ENCODE measurements at places on chromosomes 12 and 14. TPM values are rescaled to one million over a fixed set of nuclear protein-coding genes. Genes with fewer than 3 reads are reported as not detected.

The PTPRR gene
- total RNA-seq = not detected

The MFAP5 gene
- 24.0 TPM for total RNA-seq

The DTX1 gene
- total RNA-seq = not detected

The FAR2 gene
- total RNA-seq = 4.5 TPM

The PROX2 gene
- total RNA-seq = not detected

The INSM2 gene
- total RNA-seq = not detected

The KIF5A gene
- 0.08 TPM for total RNA-seq

The GPRC5A gene
- 1.2 TPM for total RNA-seq

The CMKLR1 gene
- not detected for total RNA-seq

The FOXG1 gene
- not detected for total RNA-seq

The FAM222A gene
- 0.72 TPM for total RNA-seq

The OR10G3 gene
- total RNA-seq = not detected

The CRACR2A gene
- total RNA-seq = 0.08 TPM

The CISTR gene
- total RNA-seq = not detected

The OR4N5 gene
- total RNA-seq = not detected

The ADAM20 gene
- total RNA-seq = 0.04 TPM

The POLE gene
- 19.7 TPM for total RNA-seq

The AREL1 gene
- total RNA-seq = 31.5 TPM

The SETD1B gene
- total RNA-seq = 2.0 TPM

The PARP2 gene
- 11.9 TPM for total RNA-seq

The GPATCH2L gene
- 31.9 TPM for total RNA-seq

The PLA2G1B gene
- total RNA-seq = not detected

The SERPINA3 gene
- total RNA-seq = 3.8 TPM

The OXA1L gene
- total RNA-seq = 80.7 TPM

The SMAGP gene
- 21.9 TPM for total RNA-seq

The PIWIL1 gene
- under 0.01 TPM for total RNA-seq

The NTS gene
- not detected for total RNA-seq

The RHOJ gene
- total RNA-seq = not detected

The OTOGL gene
- total RNA-seq = not detected

The CDK2 gene
- total RNA-seq = 50.3 TPM

The CLEC2B gene
- total RNA-seq = 1.6 TPM

Measured in hair follicular keratinocyte (primary cell).